ENCODE measurements at places on chromosomes 5 and 9. TPM values are rescaled to one million over a fixed set of nuclear protein-coding genes. Genes with fewer than 3 reads are reported as not detected.

The PHF24 gene
- not detected for total RNA-seq

The CA9 gene
- total RNA-seq = under 0.01 TPM

The PCYOX1L gene
- 6.4 TPM for total RNA-seq

The STKLD1 gene
- 0.32 TPM for total RNA-seq

The NEUROG1 gene
- not detected for total RNA-seq

The NKD2 gene
- 2.2 TPM for total RNA-seq

The GABRA1 gene
- not detected for total RNA-seq

The SHOC1 gene
- under 0.01 TPM for total RNA-seq

The ANKRD18A gene
- total RNA-seq = under 0.01 TPM

The DDX4 gene
- not detected for total RNA-seq

The C9 gene
- not detected for total RNA-seq

The NEURL1B gene
- total RNA-seq = 2.9 TPM

The IL12B gene
- total RNA-seq = not detected

The PRDM9 gene
- not detected for total RNA-seq

The FCN2 gene
- not detected for total RNA-seq

The NNT gene
- total RNA-seq = 58.6 TPM

The CCDC192 gene
- not detected for total RNA-seq

The NOXA1 gene
- total RNA-seq = not detected

The SIT1 gene
- total RNA-seq = under 0.01 TPM

The KLHL3 gene
- 3.0 TPM for total RNA-seq

The KCNV2 gene
- not detected for total RNA-seq

The FYB1 gene
- total RNA-seq = not detected

The CCNB1 gene
- 147 TPM for total RNA-seq

The CDC20B gene
- total RNA-seq = not detected
